Stimulated activated CD8-positive, alpha-beta memory T cell treated with anti-CD3 and anti-CD28 coated beads, Interleukin-4, amount 100 ng/mL, for 1 hour (primary cell): ENCODE measurements at places on chromosomes 2 and 18.

DNA sequence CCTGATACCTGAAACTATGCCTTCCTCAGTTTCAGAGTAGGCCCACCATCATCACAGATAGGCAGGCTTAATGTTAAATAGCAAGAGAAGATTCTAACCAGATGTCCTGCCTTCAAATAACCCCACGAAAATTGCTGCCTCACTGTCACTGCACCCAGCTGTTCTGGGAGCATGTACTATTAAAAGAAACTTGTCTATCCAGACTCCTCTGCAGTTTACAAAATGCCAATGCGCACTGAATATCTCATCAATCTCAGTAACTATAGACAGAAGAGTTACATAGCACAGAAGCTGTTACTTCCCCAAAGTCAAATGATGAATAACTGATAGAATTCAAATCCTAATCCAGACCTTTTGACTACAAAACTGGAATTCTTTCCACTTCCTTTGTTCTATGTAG is 43.9 kb downstream of the WDR75 start:
- no peak for DNase-seq

DNA sequence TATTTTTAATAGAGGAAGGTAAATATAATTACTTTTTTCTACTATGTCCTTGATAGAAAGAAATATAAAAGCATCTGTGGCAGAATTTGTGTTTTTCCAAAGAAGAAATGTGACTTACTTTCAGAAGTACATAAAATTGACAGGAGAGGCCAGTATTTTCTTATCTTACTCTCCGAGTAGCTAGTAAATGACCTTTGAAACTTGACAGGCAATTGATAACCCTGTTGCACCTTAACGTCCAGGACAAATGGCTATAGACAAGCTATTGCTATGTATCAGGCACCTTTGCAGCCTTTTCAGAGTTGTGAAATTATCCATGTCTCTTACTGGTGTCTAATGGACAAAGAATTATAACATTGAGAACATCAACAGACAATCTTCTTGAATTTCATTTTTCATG is 63.0 kb upstream of the TNFRSF11A start:
- DNase-seq, result no peak

GRCh38 chr2:190717306-190717705 is 68.4 kb downstream of the NAB1 start:
- no peak for DNase-seq

DNA sequence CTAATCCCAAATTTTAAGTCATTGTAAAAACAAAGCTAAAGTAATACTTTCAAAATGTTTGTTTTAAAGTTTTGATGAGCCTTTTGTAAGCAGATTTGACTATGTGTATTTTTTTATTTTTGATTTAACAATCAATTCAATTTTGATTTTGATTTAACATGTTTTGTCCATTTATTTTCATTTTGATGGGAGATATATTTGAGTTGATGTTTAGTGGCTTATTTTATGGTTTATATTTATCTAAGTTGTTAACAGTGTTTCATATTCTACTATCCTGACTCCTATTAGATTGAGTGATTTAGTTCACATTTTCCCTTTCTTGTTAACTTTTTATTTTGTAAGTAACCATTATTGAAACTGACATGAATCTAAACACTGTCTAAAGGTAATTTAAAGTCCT is 44.7 kb downstream of the TMEM18 start:
- no peak for DNase-seq

GRCh38 chr2:121596221-121597080 is 52.8 kb downstream of the CLASP1 start:
- no peak for DNase-seq

DNA sequence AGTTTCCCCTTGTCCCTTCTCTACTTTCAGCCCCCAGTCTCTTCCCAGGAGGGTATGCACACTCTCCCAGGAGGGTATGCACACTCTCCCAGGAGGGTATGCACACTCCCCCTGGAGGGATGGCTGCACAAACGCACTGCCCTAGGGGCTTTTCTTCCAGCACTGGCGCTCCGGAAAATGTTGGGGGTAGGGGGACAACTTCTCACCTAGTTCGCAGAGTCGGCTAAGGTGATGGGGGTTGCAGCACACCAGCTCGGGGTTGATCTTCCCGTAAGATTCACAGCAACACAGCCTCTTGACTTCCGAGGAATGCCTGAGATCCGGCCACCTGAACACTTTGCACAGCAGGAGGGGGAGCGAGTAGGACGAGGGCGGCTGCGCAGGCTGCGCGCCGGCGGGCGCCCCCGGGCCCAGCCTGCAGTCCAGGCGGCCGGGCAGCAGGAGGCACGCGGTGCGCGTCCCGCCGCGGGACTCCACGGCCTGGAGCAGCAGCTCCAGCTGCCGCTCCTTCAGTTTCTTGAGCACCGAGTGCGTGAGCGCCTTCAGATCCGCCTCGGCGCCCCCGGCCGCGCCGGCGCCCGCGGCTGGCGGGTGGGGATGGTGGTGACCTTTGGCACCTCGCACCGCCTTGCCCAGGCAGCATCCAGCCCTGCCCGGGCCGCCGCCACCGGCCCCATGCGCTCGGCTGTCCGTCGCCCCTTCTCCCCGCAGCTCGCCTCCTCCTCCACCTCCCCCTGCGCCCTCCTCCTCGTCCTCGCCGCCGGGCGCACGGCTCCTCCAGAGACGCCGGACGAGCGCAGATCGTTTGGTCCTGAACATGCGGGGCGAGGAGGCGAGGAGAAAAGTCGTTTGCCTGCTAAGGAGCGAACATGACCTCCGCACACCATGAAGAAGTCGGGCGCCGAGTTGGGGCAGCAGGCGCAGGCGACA is 894 bp downstream of the SMAD7 start:
- no peak for DNase-seq

DNA sequence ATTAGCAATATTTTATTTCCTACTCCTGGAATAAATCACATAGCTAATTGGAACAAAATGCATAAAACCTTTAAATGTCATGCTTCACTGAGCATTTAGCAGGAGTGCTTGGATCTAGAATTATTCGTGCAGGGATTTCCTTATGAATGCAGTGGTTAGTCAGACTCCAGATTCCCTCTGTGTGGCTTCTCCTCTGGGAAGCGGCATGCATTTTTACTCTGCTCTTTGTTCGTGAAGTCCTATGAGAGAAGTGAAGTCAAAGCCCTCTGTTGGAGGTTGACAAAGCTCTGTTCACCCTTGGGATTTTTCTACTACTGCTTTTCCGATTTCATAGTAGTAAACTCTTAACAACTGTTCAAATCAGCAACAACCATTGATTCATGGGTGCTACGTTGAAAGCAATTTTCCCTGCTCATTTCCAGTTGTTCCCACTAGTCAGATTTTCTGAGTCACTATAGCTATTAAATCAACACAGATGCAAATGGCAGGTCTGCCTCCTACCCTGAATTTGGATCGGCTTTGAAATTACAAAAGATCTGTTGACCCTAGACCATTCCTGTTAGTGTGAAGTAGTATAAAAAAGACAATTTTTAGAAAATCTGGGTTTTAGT is 461.7 kb downstream of the STK39 start:
- DNase-seq, result no peak

- DNase-seq, result no peak
Observed at GRCh38 chr2:27909901-27910300, 19.4 kb downstream of the BABAM2 start.

- no peak for DNase-seq
Observed at GRCh38 chr2:233816334-233816733, 38.0 kb downstream of the HJURP start.

DNA sequence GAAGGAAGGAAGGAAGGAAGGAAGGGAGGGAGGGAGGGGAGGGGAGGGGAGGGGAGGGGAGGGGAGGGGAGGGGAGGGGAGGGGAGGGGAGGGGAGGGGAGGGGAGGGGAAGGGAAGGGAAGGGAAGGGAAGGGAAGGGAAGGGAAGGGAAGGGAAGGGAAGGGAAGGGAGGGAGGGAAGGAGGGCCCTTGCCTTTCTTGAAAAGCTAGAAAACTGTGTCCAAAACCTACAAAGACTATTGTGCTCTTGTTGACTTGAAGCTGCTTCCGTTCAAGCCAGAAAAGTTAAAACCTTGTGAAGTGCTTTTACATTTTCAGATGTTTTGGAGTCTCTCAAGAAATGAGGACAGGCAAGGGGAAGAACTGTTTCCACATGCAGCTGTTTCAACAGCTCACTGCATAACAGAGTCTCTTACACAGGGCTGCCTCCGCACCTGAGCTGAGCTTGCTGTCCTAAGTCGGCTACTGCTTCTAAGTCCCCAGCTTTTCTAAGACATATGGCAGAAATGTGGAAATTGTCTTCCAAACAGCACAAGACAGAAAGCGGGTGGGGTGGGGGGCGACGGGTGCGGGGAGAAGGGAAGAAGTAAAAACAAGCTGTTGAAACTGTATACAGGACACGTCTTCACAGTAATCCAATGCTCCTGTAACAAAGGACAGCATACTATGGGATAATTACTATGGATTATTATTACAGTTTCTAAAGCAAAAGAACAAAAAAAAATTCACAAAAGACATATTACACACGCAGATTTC is 46.1 kb downstream of the BCL11A start:
- no peak for DNase-seq

DNA sequence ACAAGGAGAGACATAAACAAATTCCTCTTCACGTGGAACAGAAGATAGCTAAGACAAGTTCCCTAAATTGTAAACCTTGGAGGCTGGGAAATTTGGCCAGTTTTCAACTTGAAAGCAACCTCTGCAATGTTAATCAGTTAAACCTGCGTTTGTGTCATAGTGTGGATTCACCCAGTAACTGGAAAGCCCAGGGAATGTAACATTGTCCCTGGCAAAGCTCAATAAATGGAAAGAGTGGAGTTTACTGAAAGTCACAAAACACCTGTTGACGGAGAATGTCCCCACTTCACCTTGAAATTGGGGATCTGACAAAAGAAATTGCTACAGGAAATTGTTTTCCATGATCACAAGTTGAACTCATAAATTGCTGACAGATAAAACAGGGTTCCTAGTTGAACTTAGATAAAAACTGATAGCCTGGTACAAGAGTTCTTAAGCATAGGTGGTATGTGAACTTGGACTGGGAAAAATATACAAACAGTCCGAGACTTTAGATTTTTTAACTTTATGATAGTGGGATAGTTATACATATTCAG is 15.0 kb upstream of the ME2 start:
- no peak for DNase-seq

DNA sequence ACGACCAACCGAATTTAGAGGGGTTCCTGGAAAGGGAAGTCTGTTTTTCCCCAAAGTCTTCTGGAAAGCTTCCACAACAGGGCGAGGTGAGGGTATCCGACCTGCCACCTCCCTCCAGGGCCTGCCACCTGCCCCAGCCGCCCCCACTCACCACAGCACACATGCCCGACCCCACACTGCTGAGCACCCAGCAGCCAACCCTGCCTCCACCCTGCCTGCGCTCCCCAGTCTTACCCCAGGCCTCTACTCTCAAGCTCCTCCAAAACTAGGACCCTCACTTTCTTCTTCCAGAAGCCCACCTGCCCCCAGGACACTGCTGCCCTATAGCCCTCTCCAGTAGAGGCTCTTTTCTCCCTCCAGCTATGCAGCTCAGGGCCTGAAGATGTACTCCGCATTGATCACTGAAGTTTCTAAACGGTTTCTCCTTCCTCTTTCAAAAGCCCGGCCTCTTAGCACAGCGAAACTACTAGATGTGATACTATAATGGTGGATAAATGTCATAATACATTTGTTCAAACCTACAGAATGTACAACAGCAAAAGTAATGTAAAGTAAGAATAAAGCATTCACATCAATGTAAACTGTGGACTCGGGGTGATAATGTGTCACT is 128.8 kb upstream of the SLC1A4 start:
- DNase-seq, result no peak

- no peak for DNase-seq
Observed at GRCh38 chr2:59277671-59278070, 1036.5 kb upstream of the FANCL start.

DNA sequence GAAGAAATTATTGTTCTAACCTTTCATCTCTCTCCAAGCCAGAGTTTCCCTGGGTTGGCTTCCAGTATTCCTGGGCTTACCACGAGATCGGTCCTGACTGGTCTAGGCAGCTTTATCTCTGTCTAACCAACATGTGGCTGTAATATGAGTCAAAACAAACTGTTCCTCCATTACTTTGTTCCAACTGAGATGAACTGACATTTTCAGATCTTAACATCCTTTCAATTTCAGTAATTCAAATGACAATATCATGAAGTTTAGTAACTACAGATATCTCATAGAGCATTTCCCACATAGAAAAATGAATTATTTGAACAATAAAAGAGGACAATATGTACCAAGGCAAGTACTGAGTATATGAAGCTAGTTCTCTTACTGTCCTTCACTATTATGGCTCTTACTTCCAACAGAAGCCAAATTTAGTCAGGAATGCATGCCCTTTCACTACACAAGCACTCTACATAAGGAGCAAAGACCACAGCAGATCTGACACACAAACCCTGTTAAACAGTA is 15.5 kb downstream of the SLC25A12 start:
- DNase-seq, result no peak

DNA sequence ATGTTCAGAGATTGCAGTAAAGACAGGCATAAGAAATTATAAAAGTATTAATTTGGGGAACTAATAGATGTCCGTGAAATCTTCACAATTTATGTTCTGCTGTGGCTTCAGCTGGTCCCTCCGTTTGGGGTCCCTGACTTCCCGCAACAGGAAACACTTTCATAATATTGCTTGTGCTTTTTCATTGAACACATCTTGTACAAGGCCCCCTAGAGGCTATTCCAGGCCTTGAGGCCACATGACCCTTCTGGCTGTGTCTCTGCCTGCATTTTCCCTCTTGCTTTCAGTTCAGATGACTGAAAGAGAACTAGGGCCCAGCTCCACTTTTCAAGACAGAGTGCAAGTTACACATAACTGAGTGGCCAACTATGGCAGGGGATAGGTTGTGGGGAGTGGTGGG is 164.1 kb downstream of the TMEM247 start:
- DNase-seq, result no peak

DNA sequence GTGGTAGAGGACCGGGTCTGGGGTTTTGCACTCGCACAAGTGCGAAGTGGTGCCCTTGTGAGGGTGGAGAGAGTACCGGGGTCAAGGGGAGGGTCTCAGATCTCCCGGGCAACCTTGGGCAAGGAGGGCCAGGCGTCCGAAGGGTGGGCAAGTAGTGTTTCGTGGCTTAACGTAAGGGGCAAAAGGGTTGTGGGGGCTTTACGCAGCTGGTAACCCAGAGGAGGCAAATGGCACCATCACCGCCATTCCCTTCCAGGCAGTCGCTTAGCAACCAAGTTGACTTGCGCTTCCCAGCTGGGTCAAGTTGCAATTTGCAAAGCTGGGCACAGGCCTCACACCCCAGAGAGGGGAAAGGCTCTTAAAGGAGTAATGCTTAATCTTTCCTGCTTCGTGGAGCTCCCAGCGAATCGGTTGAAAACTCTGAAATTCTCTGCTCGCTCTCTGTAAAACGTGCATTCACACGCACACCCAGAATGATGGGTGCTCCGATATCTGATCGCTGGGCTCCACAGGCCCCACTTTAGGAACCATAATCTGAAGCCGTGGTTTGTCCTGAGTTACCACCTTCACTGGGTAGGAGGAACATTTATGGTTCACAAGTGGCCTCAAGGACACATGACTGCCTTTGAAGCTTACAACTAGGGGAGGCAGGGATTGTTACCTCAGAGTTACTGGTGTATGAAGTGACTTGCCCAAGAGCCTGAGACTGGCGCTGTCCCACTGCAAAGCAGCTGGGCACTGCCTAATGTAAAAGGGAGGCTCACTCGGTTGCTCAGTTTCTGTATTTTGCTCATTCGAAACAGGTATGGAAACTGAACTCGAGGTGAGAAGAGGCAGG is 127.9 kb downstream of the UXS1 start:
- DNase-seq, result no peak

- DNase-seq, result no peak
Observed at GRCh38 chr2:113218283-113219091, 44.7 kb downstream of the PSD4 start.
